GM03348 (cell line): ENCODE measurements at places on chromosomes 11 and 22.

DNA sequence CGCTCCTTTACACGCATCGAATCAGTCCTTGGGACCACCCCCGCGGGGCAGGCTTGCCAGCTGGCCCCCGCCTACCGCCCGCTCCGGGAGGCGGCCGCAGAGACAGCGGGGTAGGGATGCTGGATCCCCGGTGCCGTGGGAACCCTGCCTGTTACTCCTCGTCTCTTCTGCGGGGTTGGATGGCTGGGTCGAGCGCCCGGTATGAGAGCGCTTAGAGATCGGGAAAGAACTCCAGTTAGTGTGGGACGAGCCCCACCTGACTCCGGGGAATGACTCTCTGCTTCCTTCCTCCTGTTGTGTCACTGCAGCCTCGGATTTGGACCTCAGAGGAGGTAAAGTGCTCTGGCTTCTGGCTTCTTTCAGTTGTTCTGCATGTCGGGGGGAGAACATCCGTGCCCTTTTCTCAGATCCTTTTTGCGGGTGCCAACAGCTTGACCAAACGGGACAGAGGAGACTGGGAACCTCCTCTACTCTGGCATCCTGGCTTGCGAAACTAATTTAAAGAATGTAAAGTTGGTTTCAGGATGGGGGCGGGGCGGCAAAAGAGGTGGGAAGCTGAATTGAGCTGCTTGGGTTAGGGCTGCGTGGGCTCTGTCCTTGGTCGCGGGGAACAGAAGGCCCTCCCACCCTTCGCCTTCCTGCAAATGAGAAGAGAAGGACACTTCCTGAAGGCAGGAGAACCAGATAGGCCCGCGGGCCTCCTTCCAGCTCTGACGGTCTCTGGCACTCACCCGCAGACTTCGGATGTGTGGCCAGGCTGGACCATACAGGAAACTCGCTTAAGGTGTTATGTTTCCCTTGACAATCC lies 938 bp downstream of the LAYN start:
- peak; percentile 72 for DNase-seq

DNA sequence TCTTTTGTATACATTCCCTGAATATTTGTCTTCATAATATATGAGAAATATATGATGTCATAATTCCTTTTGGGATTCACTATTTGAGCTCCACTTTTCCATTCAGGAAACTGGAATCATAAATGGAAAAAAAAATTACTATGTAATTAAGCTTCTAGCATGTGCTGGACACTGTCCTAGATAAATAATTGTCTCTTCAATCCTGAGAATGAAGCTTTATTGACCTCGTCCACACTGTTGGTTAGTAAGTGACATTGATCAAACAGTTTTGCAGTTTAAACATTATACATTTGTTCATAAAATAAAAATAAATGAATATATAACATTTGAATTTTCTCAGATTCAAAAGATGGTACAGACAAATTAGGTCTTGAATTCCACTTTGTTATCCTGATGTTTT lies 1691.2 kb downstream of the LRRC4C start:
- DNase-seq: no peak

- DNase-seq: peak; percentile 56
Observed at GRCh38 chr11:47533690-47534151, 19.2 kb downstream of the CELF1 start.

DNA sequence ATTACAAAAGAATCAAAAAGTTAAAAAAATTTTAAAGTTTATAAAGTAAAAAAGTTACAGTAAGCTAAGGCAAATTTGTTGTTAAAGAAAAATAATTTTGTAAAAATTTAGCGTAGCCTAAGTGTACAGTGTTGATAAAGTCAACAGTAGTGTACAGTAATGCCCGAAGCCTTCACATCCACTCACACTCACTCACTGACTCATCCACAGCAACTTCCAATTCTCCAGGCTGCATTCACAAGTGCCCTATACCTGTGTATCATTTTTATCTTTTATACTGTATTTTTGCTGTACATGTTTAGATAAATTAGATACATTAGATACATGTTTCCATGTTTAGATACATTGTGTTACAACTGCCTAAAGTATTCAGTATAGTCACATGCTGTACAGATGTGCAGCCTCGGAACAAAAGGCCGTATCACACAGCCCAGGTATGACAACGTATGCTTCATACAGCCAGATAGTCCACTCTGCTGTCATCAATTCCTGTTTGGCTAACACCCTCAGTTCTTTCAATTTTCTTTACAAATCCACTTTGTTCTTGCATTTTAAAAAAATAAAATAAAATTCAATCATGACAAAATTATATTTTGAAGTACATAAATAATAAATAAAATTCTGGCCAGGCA lies 80.7 kb downstream of the RBFOX2 start:
- no peak for DNase-seq

- DNase-seq: peak; percentile 57
Observed at GRCh38 chr11:5004424-5005274, 10.0 kb downstream of the OR51L1 start.

DNA sequence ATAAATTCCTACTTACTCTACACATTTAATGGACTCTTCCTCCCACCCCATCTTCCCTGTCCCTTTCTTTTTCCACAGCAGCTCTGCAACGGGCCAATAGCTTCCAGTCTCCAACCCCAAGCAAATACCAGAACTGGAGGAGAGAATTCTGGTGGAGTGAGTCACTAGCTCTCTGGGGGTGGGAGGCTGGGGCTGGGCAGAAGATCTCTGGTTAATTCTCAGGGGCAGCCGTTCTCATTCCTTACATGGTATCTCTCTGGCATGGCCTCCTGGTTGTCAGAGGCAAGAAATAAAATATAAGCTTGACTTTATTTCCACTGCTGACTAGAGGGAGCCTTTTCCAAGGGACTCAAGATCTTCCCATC lies 90.4 kb upstream of the PARVA start:
- DNase-seq: peak; percentile 90

DNA sequence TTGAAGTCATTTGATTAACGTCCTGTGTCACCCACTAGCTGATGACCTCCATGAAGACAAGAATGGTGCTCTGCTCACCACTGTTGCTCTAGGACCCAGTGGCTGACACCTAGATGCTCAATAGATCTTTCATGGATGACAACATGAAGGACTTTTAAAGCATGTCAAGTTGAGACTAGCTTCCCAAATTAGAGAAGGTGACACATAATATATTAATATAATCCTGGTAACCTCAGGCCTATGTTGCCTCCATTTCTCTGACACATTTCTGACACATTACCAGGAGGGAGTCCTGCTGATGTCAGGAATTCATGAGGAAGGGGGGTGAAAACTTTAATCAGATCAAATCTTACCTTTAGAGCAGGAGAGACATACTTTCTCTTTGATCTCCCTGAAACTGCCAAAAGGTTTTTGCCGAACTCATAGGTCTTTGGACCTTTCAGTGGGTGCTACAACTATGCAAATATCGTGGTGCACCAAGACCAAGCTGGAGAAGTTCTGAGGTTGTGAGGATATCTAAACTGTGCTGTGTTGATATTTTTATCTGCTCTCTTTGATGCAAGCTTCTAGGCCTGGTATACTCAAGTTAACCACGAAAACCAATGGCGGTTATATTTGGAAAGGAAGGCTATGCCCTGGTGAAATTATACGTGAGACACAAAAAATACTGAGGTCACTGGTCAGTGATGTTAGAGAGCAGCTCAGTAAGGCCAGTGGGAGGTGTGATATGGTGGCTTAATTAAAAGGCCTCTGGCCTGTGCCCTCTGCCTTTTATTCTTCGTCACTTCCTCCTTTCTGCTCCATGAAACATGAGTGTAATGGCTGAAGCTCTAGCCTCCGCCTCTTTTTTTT lies 13.2 kb upstream of the AMPD3 start:
- no peak for DNase-seq

DNA sequence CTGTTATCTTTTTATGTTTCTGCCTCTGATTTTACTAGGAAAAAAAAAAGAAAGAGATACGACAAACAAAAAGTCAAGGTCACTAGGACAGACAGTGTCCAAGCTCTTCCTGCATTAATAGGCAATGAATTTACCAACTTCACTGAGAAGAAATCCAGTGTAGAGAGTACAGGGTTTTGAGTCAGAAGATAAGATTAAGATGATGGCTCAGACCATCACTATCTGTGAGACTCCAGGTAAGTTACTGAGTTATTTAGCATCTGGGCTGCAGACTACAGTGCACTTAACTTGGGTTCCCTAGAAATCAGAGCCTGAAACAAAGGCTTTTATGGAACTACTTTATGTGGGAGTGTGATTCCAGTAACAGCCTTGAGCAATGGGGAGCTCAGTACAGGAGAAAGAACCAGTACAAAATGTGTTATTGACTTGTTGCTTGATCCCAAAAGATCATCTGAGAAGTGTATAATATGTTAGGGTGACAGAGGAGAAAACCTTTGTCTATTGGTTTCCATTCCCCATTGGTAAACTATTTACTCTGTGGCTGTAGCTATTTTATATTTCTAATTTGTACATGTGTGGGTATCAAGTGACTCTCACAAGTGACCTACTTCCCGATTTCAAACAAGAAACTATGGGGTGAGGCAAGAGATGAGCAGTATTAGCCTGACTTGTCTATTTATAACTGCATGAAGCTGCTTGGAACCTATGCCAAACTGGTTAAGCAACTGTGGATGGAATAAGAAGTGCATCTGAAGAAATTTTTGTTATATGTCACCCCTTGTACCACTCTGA lies 395.8 kb downstream of the RAB38 start:
- no peak for DNase-seq
